AG09309 (cell line): ENCODE measurements at places on chromosomes 12 and 14.

- DNase-seq: no peak
Measured at GRCh38 chr14:95786566-95786965, 72.6 kb upstream of the TCL1A start.

- no peak for DNase-seq
Measured at GRCh38 chr12:41950455-41950854, 194.2 kb downstream of the GXYLT1 start.

- no peak for DNase-seq
Measured at GRCh38 chr14:104537613-104537988, 42.0 kb upstream of the C14orf180 start.

- DNase-seq: no peak
Measured at GRCh38 chr12:42560977-42561376, 28.6 kb downstream of the PRICKLE1 start.

GRCh38 chr14:104268725-104269436 is 130.5 kb downstream of the KIF26A start:
- DNase-seq: no peak

- no peak for DNase-seq
Measured at GRCh38 chr12:90995010-90995409, 9.8 kb downstream of the EPYC start.

- DNase-seq: no peak
Measured at GRCh38 chr12:53995002-53995377, 5.0 kb upstream of the HOXC9 start.

DNA sequence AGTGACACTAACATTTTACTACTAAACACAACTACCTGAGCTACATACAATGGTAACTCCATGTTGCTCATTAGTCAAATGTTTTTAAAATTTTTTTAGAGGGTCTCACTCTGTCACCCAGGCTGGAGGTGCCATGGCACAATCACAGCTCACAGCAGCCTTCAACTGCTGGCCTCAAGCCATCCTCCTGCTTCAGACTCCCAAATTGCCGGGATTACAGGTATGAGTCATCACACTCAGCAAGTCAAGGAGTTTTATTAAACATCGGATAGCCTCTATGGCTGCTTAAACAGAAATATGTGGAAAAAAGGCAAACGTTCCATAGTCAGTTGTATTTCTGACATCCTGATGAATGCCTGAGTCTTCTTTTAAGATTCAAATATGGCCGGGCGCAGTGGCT is 11.1 kb upstream of the NPFF start:
- DNase-seq: no peak

DNA sequence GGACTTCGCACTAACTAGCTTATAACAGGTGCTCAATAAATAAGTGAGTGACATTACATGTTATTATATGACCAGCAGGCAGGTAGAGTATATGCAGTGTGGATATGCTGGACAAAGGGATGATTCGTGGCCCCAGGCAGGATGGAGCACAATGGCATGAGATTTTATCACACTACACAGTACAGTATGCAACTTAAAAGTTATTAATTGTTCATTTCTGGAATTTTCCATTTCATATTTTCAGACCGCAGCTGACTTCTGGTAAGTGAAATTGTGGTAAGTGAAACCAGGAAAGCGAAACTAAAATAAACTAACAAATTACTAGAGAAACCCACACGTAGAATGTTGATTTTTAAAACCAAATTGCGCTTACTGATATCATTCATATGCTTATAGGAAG is 3.3 kb downstream of the PARP11 start:
- no peak for DNase-seq

DNA sequence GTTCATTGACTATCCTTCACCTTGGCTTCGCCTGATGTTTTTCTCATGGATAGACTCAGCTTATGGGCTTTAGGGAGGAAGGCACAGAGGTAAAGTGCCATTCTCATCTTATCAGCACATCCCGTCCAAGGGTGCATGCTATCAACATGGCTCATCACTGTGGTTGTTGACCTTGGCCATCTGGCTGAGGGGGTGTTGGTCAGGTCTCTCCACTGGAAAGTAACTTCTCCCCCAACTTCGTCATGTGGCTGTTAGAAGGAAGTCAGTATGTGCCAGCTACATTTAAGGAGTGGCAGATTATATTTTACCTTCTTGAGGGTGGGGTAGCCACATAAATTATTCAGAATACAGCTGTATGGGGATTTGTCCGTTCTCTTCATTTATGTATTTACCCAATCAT is 68.9 kb downstream of the EML1 start:
- DNase-seq: no peak

- DNase-seq: peak; percentile 20
Measured at GRCh38 chr12:71551529-71551928, 111.9 kb downstream of the LGR5 start.

DNA sequence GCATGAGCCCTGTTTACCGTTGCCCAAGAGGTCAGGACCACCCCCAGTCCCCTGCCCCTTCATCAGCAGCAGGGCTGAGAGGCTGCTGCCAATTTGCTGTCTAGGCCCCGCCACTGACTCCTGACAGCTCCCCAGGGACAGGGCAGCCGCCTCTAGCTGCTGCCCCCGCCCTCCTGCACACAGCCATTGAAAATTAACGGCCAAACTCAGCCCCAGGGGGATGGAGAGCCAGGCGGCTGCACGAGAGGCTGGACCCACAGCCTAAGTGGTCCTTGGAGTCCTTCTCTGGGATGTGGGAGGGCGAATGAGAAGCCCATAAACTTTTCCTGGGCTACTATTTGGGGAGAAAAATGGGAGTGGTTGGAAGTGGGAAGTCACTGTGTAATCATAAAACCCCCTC is 4.6 kb downstream of the FOXN4 start:
- no peak for DNase-seq

DNA sequence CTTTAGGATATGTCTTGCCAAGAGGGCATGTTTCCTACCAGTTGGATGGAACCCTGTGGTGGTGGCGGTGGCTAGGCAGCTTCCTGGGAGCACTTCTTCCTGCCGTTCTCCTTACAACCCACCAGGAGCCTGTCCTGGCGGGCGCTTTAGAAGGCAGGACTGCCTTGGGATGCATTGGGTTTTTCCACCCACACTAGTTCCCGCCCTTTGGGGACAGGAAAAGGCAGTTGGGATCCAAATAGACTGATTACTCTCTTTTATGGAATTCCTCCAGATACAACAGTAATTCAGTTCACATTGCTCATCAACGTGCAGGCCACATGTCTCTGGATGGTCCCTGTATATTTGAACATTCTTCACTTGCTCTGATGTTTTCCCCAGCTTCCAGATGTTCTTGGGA is 305.7 kb upstream of the SSTR1 start:
- peak; percentile 54 for DNase-seq

DNA sequence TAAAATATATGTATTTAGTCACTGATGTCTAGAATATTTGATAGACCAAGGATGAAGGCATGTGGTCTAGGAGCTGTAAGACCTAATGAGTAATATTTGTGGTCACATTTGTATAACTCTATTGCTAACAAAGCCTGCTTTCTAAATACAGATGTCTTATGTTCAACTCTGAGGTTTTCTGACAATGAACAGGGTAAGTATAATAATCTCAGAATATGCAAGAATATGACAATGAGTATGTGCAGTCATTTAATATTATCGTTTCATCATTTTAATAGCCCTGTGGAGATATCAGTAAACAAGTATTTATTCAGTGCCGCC is 389.6 kb downstream of the LRIG3 start:
- DNase-seq: peak; percentile 33

GRCh38 chr14:69644814-69645213 is 33.4 kb downstream of the SUSD6 start:
- no peak for DNase-seq

GRCh38 chr14:23052182-23052623 is 5.1 kb downstream of the CDH24 start:
- DNase-seq: no peak

DNA sequence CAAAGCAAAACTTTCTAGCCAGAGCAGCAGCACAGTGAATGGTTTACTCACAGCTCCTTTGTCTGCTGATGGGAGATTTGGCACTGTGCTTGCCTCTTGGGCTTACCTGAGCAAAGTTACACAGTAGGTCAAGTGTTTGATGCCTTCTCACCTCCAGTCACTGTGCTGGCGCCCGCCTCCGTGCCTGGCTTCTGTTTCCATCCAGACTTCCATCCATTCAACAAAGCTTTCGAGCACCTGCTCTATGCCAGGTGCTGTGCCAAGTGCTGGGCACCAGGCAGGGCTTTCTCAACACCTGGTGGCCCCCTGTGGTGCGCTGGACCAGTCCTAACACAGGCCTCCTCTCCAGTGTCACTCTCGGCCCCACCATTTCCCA is 199.2 kb upstream of the EEA1 start:
- no peak for DNase-seq

GRCh38 chr14:33794791-33795305 is 156.0 kb downstream of the EGLN3 start:
- no peak for DNase-seq

GRCh38 chr14:94738097-94738496 is 31.8 kb downstream of the GSC start:
- DNase-seq: no peak

- no peak for DNase-seq
Measured at GRCh38 chr12:55658635-55659391, 22.1 kb downstream of the OR10P1 start.

DNA sequence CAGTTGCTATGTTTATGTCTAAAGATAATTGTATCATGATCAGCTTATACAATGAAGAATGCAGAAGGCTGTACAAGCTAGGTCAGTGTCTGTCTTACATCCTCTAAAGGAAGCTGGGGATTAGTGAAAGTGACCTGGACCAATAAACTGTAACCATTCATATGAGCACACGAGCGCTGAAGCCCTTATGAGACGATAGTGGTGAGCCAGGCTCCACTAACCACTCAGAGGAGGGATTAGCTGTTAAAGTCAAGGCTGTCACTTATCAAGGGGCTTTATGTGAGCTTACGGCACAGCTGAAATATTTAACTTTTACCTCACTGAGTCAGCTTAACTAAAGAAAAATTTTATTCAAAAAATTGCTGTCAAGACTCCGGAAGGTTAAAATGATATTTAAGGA is 30.3 kb downstream of the NDUFA12 start:
- DNase-seq: peak; percentile 28

GRCh38 chr12:122894193-122895121 is 1.5 kb downstream of the VPS37B start:
- no peak for DNase-seq

DNA sequence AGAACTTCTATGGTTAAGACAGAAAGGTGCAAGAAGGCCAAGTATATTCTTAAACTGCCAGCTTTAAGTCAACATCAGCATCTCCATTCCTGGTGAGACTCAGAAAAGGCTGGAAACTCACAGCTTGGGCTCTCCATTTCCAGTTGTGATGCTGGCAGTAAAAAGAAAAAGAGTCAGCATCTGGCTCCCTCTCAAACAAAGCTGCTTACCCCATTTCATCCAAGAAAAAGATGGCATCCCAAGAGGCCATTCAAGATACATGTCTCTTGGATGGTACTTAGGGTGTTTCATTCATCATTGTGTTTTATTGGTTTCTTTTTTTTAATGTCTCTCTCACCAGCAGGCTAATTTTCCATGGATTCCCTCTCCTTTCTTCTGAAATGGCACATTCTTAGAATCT is 61.9 kb downstream of the DCAF5 start:
- DNase-seq: no peak

DNA sequence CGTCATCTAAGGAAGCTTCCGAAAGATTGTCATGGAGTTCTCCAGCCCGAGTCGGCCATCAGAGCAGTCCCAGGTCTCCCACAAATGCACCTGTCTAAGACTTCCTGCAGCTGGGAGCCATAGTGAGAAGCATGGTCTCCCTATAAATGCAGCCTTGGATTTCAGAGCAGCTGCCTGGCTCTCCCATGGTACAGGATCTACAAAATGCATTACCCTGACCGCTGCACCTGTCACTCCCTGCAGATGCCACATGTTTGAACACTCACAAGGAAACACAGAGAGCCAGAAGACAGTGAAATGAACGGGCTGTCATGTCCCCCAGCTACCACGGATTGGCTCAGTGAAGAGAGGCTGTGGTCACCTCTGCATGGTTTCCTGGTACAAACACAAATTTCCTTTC is 702.7 kb downstream of the MED13L start:
- DNase-seq: no peak

DNA sequence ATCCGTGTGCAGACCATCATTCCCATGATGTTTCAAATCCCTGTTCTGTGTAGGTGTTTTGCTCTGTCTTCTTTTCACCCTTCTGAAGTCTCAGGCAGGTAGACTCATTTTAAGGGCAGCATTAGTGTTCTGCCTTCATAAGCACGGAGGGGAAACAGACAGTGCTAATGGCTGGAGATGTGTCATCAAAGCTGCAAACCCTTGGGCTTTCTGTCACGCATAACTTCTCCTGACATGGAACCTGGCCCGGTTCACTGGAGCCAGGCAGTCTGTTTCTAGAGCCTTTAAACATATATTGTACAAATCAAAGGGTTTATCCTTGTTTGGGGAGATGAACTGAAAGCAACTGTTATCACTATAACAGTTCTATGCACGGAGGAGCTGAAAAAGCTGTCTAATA is 141.4 kb downstream of the TMEM132D start:
- DNase-seq: no peak

DNA sequence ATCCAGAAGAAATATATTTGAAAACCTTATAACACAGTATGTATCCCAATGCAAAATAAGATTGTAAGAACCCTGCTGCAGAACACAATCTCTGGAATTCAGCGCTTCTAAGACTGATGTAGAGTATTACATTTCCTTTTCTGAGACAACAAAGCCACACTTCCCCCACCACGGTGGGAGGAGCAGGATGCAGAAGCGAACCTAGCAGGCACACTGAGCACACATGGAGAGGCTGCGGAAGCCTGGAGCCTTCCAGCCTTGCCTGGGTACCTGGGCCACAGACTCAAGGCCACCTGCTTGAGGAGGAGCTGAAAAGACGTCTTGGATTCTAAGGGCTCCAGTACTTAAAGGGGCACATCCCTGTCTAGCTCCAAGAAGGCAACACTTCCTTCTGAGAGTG is 46.4 kb downstream of the TCHP start:
- no peak for DNase-seq
